Tracheal epithelial cell (primary cell): ENCODE measurements at places on chromosomes 7 and 10. TPM values are rescaled to one million over a fixed set of nuclear protein-coding genes. Genes with fewer than 3 reads are reported as not detected.

Gene RGS10
- total RNA-seq = 37.9 and 55.9 TPM in 2 replicates

Gene FAM241B
- 0.96 and 1.1 TPM in 2 replicates for total RNA-seq

Gene SFXN2
- total RNA-seq = 1.9 and 3.4 TPM in 2 replicates

Gene DTX2
- total RNA-seq = 16.0 and 32.8 TPM in 2 replicates

Gene SAMD9L
- under 0.01 and 3.1 TPM in 2 replicates for total RNA-seq

Gene SHOC2
- total RNA-seq = 35.7 and 36.0 TPM in 2 replicates
